Caki2 (cell line): ENCODE measurements at places on chromosomes 1 and 21.
A peak's percentile ranks its signal among the peaks of the same experiment; 100 is the strongest.

- no peak for DNase-seq
Measured at GRCh38 chr1:36122062-36123030, 2.7 kb downstream of the COL8A2 start.

DNA sequence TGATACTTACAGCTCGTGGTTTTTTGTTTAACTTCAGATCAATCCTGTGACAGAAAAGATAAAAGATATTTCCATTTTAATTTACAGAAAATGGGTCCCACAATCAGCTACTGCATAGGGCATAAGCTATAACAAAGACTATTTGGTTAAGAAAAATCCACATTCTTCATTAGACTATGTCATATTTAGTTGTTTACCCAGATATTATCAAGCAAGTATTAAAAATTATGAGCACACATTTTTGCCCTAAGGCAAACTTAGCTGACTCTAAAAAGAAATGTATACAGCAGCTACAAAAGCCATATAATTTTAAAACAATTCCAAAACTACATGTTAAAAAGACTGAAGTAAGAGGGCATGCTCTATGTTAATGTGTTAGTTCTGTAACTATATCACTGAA is 18.7 kb downstream of the MEAF6 start:
- no peak for DNase-seq

DNA sequence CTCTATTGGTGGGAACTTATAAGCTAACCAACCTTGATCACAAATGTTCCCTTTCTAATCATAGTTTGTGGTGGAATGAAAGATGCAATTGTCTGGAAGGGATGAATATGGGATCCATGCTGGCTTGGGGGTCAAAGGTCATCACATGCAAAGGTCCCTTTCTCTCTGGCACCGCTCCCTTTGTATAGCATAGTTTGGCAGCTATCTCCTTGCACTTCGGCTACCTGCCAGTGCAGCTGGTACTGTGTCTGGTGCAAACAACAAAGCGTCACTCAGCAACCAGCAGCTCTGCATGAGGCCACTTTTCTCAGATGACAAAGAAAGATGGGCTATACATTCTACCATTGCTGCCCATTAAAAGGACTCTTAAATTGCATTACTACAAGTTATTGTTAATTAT is 188.2 kb upstream of the NFIA start:
- DNase-seq = no peak

- DNase-seq = no peak
Measured at GRCh38 chr1:33366762-33367484, 46.0 kb upstream of the A3GALT2 start.

GRCh38 chr1:206770531-206771337 is at the start of gene IL19:
Gene IL19 (plus strand): TSS chr1:206770773. CDS start chr1:206836663, 65,890 bp downstream.
- DNase-seq = no peak

DNA sequence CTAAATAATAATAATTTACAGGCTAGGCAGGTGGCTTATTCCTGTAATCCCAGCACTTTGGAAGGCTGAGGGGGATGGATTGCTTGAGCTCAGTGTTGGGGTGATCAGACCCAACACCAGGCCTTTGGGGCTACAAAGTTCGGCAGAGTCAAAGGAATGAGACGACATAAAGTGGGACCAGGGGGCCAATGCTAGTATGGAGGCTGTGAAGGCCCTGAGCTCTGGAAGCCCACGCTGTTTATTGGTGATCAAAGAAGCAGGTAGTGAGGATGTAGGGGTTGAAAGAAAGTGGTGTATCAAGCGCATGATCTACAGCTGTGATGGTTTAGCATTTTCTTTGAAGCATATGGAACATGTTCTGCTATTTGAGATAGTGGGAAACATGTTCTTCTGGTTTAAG is 5.6 kb downstream of the BTBD8 start:
- DNase-seq = peak; percentile 14

GRCh38 chr1:116277840-116278540 is 95.1 kb upstream of the ATP1A1 start:
- no peak for DNase-seq

GRCh38 chr21:18114810-18115209 is 129.8 kb upstream of the CHODL start:
- DNase-seq = no peak

GRCh38 chr1:66291531-66291864 is 242.5 kb upstream of the SGIP1 start:
- no peak for DNase-seq

DNA sequence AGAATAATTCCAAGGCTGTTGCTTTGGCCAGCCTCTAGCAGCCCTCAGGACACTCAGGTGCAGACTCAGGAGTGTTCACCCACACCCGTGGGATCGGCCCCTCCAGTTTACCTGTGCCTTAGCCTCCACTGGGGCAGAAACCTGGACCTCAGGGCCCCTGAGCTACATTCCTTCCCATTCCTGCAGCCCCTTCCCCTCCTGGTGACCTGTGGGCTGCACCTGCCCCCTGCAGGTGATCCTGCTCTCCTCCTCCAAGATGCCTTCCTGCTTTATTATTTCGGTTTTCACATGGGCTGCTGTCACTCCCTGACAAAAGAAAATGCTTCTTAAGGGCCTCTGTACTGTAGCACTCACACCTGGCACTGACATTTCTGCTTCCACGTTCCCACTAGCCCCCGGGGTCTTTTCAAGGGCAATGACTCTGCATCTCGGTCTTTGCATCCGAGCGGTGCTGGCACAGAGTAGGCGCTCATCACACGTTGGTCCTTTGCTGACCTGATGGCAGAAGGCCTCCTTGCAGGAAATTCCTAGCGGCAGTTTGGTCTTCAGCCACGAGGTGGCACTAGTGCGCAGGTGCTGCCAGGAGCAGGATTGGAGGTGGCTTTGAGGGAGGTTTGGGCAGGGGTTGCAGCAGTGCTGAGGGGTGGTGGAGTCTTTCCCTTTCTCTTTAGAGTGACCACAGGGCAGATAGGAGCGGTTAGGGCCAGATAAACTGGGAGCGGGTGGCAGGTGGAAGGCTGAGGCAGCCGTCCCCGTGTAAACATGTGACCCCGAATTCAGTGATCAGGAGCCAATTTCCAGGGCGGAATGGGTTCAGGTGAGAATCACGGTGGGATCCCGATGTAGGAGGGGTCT is 25.3 kb upstream of the ETV3 start:
- DNase-seq = peak; percentile 52

GRCh38 chr21:45308194-45309068 is 20.7 kb upstream of the POFUT2 start:
- DNase-seq = no peak

DNA sequence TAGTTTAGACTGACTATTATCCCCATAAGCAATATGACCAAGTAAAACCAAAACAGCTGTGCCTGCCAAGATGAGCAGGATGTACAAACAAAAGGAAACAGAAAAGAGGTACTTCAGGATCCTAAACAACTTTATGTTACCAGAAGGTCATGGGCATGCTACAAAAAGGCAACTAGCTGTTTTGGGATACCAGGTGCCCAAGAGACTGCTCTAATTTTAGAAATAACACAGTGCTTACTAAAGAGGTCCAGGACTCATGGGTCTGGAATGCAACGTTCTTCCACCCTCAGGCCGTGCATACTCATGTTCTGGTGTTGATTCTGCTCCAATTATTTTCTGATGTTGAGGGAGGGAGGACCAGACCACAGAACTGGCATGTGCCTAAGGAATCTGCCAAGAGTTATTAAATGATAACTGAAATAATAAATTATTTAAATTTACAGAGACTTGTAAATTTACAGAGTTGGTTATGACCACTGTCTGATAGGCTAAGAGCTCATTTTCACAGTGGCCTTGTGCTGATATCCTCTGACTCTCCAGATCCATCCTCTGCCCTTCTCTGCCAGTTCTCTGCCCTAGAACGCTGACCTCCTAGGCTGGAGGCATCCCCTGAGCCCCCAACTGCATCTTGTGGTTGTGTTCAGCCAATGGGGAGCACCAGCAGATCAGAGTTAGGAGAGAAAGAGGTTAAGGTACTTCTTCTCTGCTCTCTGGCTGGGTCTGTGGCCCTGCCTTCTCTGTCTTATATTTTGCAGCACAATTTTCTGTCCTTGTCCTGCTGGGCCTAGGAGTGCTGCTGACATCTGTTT is 37.7 kb upstream of the BCL10 start:
- no peak for DNase-seq

DNA sequence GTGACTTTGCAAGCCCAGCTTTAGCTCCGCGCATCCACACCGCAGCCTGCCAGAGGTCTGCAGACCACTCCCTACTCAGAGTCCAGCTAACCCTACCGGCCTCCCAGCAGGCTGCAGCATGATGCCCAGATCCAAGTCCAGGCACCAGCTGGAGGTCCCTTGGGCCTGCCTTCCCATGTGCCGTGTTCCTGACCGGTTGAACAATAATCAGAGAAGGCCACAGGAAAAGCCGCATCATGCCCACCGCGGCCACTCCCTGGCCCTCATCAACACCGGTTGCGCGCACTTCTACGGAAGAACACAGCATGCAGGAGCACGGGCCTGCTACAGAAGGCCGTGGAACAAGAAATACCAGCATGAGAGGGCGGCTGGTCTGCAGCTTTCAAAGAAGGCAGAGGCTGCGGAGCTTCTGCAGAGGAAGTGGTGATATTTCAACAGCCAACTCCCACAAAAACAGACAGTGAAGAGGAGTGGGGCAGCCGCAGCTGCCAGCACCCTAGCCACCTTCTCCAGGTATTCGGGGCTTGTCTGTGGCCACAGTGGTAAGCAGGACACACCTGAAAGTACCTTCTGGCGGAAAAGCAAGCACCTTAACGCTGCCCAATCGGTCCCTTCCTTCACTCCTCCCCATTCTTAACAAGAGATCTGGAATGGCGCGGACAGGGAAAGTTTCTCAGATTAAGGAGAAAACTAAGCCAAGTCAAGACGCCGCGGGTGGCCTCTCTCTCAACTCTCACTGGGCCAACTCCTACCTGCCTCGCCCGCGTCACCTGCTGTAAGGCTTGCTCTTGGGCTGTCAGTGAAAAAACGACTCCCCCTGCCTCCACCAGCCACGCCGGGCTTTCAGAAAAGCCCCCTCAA is 1.5 kb downstream of the PGBD5 start:
- DNase-seq = no peak

DNA sequence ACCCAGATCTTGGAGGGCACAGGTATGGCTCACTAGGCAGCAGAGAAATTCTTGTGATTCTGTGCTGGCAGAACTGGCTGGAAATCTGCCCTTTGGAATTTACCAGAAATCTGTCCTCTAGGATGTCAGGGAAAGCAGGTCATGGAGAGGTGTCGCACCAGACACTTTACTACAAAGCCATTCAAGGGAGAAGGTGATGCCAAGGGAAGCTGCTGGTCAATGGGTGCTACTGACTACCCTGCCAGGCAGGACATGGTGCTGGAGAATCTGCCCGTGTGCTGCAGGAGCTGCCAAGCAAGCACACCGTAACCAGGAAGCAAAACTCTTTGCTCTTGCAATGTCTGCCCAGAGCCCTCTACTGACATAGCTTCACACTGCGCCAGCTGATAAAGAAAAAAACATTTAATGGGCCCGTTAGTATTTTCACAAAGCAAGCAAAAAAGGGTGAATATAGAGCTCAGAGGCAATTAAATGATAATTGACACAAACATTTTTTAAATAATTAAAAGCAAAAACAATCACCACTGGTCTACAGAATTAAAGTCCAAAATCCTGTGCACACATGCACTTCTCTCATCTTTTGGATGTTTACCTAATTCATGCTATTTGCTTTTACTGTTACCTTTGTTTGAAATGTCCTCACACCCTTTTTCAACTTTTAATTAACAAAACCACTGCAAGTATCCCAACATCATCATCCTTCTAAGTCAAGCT is 7.2 kb upstream of the FBXO28 start:
- DNase-seq = peak; percentile 67

GRCh38 chr1:115246526-115246925 is 91.5 kb downstream of the NGF start:
- no peak for DNase-seq

GRCh38 chr1:94734963-94735901 is 84.9 kb upstream of the SLC44A3 start:
- DNase-seq = no peak

DNA sequence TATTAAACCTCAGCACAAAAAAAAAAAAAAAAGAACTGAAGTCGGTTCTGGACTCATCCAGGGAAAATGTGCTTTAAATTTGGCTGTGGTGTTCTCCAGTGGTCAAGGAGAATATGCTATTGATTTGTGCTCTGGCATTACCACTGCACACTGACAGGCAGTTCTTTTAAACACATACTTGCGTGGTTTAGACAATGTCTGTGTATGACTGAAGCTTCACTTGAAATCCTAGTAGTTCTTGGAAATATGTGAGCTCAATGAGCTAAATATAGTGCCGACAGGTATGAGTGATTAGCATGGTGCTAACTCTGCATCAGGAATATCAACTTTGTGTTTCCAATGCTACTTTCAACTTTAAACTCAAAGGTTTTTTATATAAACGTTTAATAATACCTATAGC is 415.6 kb downstream of the SMYD3 start:
- DNase-seq = no peak

GRCh38 chr1:35838693-35839245 is 31.0 kb downstream of the AGO4 start:
- DNase-seq = no peak

- no peak for DNase-seq
Measured at GRCh38 chr1:53256511-53257453, 18.5 kb upstream of the MAGOH start.

- DNase-seq = no peak
Measured at GRCh38 chr1:44660176-44660575, 14.1 kb downstream of the TMEM53 start.

DNA sequence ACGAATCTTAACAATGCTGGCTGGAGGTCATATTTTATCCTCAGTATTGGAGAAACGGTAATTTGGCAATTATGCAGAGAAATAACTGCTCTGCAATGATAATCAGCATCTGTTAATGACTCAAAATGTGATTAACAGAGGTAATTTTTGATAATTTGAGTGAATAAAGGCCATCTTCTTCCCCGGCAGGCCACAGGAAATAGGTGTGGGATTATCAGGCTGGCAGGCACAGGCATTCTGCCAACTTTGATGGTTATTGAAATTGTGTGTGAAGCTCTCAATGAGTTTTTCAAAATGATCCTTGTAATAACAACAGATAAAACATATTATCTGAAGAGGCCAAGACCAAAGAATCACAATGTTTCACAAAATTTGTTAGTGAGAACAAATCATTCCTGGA is 309.0 kb downstream of the PTGER3 start:
- no peak for DNase-seq

DNA sequence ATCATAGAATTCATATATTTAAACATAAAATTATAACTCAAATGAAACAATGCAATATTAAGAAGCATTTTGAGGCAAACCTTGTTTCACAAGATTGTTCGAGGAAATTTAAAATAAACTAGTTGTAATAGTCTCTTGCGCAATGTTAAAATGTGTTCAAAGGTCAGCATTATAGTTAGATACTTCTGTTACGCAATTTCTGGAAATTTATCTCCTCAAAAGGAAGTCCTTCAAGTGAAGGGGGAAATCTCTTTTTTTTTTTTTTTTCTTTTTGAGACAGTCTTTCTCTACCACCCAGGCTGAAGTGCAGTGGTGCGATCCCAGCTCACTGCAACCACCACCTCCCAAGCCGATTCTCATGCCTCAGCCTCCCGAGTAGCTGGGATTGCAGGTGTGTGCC is 52.1 kb downstream of the FMO4 start:
- no peak for DNase-seq
